ENCODE measurements at places on chromosomes 13 and 19. TPM values are rescaled to one million over a fixed set of nuclear protein-coding genes. Genes with fewer than 3 reads are reported as not detected.

DNA sequence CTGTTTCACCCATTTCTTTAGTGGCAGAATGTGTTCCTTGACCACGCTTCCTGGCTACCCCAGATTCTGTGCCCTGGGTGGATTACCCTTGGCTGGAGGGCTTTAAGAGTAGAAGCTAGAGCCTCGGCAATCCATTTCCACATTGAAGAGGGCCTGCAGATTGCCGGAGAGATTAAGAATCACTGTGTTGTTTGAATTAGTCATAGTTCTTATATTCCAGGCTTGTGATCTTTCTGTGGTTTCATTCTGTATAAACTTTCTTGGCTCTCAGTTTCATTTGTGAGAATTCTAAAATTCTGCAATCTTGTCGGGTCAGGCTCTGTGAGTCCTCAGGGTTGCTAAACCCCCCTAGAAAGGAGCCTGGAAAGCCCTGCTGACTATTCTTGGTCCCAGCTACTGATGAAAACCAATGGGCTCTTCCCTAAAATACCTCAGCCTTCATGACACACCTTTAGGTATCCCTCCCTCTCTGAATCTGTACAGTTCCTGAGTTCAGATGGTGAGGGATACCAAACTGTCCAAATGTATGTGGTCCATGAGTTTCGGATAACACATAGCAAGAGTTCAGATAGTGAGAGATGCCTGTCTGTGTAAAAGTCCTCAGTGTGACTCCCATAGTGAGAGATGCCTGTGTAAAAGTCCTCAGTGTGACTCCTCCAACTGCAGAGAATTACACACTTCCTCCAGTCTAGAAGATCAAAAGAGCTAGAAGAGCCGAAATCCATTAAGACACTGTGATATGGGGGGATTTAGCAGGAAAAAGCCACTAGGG lies 4.3 kb downstream of the PHF11 start:
- DNase-seq, result no peak

DNA sequence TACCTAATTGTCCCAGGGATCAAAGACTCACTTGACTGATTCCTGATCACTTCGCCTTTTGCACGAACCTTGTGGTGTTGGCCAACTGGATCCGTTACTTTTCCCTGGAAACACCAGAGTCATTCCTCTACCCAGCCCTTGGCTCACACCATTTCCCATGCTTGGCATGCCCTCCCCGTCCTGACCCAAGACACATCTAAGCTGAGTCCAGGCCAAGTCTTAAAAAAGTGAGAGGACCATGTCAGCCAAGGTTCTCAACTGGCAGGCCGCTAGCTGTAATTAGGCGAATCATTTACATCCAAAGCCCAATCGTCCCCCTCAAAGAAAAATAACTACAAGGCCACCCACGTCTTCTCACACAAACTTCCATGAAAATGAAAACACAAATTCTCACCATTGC lies 11.5 kb downstream of the PLAUR start:
- DNase-seq, result no peak

DNA sequence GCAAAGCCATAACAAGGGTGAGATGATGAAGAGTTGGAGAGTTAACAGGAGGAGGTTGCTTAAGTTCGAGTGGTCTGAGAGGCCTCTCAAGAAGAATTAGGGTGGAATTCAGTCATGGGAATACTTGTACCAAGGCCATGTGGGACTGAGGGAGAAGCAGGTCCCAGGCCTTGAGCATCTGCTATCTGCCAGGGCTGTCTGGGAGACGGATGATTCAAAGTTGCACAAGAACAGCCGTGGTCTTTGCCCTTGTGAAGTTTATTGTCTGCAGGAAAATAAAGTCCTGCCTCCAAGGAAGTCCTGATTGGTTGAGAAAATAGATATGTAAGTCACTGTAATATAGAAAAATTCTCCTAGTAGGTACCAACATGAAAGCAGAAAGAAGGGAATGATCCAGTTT lies 178.8 kb upstream of the RFC3 start:
- DNase-seq, result no peak

CCDC70 gene
- total RNA-seq, result 0.45 TPM
